Activated T-cell treated with anti-CD3 and anti-CD28 coated beads, Interleukin-2, amount 50 U/mL, for 1 hour (primary cell): ENCODE measurements at places on chromosomes 12 and 14.

GRCh38 chr12:46185686-46186085 is 83.2 kb downstream of the SLC38A1 start:
- no peak for DNase-seq

DNA sequence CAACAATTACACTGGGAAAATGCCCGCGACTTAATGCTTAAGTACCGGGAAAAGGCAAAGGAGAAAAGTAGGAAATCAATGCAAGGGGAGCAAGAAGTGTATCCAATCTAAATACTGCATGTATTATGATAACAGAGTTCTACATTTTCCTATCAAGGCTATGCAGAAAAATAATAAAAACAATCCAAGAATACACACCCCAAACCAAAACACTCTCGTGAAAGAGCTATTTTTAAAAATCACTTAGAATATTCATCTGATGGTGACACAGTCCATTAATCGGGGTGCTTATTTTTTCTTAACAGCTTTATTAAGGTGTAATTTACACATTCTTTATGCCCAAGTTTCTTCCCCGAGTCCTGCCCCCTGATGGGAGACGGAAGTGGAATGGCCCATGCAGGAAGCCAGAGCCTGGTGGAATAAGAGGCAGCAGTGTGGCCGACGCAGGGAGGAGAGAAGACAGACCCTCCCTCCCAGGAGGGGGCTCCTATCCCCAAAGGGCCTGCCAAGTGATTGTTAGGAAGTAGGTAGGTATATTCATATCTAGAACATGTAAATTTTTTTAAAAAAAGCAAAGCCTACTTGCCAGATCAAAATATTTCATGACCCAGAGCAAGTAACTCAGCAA is 174.3 kb downstream of the FOXN3 start:
- no peak for DNase-seq

GRCh38 chr14:75372260-75372659 is 55.6 kb upstream of the JDP2 start:
- no peak for DNase-seq

DNA sequence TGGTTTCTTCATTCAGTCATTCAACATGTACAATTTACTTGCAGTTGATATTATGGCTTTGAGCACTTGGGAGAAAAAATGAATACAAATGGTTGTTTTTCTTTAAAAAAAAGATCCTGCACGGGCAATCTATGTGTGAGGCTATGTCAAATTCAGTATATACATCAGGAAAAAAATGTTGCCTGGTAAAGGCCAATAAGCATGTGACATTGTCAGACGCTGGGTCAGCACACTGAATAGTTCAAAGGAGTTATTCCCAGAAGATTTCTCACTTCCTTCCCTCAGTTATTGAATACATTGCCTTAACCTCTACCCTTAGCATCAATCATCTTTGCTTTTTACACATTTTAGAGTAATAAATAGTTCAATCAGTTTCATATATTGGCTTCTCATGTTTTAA is 319.2 kb downstream of the NUAK1 start:
- no peak for DNase-seq

DNA sequence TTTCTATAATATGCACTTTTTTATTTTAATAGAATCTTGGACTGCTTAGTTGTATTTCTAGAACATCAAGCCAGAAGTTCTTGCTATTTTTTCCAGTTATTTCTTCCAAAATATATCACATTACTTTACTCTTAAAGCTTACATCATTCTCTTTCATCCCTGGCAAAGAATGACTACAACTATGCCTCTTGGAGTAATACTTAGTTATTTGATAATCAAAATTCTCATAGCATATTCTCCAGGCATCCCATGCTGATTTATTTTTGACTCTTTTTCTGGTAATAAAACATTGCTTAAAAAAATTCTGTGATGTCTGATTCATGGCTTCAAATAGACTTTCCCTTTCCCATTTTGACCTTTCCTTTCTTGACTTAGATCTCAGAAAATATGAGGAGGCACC is 118.7 kb upstream of the TSPAN8 start:
- DNase-seq, result no peak

GRCh38 chr12:51797301-51797700 is 51.2 kb downstream of the FIGNL2 start:
- DNase-seq, result no peak

DNA sequence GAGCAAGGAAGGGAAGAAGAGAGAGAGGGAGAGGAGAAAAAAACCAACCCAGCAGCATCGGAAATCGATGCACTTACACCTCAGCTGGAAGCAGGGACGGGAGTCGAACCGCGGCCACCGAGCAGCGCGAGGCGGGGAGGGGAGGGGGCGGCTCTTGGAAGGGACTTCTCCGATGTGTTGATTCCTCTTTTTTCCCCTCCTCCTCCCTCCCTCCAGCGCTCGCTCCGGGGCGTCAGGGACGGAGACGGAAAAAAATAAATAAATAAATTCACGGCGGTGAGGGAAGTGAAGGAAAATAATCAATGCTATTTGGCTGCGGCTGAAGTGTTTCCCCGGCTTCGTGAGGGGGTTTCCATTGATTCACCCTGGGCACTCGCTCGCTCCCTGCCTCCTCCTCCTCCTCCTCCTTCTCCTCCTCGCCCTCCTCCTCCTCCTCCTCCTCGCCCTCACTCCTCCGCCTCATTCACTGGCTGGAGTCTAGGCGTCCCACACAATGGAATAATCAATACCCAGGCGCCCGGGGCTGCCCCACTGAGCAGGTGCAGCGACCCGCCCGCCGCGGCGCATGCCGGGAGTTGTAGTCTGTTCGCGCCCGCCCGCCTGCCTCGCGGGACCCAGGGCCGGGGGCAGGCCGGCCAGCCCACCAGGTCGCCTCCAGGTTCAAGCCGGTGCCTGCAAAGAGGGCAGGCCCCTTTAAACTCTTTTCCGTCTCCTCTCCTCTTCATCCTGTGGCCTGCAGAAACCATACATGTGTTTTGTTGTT is at the start of gene ZFHX2:
Gene ZFHX2 (minus strand): TSS at position 500 of the 763 bp plus-strand sequence. CDS start 16,440 bp downstream, outside the sequence.
- DNase-seq, result peak; percentile 76
